Progenitor cell of endocrine pancreas (in vitro differentiated cells): ENCODE measurements at places on chromosomes 3 and 15. TPM values are rescaled to one million over a fixed set of nuclear protein-coding genes. Genes with fewer than 3 reads are reported as not detected.

STRIT1 gene
- total RNA-seq: not detected in 2 replicates

SOX14 gene
- not detected in 2 replicates for total RNA-seq

CLDN16 gene
- total RNA-seq: 0.31 TPM in 2 replicates

SLC22A14 gene
- total RNA-seq: 0.18 and 0.72 TPM in 2 replicates

LYSMD4 gene
- total RNA-seq: 17.9 and 18.8 TPM in 2 replicates

SNX22 gene
- total RNA-seq: 7.3 and 8.1 TPM in 2 replicates

CNTN3 gene
- total RNA-seq: 11.3 and 12.7 TPM in 2 replicates

CCDC13 gene
- 2.3 and 2.5 TPM in 2 replicates for total RNA-seq

SCAANT1 gene
- not detected in 2 replicates for total RNA-seq
